ENCODE measurements at places on chromosomes 5 and 9.

DNA sequence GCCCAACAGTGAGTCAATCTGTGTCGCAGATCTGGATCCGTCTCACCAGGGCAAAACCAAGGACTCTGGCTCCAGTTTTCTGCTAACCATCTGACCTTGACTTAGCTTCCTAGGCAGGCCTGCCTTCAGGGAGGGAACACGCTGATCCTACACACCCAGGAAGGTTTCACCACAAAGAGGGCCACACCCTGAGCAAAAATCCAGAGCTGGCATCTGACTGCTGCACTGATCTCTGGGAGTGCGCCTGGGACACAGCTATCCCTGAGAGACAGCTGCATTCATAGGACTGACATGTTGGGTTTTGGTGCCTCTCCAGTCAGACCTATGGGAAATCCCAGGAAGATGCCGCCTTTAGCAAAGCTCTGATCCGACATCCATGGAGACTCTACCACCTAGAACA lies 47.5 kb downstream of the CDK5RAP2 start:
- DNase-seq, result no peak

DNA sequence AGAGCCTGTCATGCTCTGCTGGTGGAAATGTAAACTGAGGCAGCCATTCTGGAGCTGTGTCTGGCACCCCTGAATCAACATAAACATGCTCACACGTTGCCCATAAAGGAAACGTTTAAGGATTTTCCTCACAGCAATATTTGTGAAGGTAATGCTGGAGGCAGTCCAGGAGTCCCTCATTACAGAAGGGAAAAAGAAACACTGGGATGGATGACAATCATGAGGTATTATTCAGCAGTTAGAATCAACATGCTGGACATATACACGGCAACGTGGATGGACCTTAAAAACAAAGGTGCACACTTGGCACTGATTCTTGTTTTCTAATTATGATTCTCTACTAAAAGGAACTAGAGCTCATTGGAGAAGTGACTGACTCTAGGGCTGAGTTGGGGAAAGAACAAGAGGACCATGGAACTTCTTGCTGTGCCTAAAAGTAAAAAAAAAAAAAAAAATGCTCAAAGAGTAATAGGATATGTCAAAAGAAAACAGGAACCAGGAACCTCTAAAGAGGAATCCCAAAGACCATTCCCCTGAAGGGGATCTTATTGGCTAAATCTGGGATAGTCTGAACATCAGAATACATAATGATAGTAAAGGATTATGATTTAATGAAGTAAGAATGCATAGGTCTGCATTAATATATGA lies 18.6 kb downstream of the B4GALT1 start:
- DNase-seq, result no peak

DNA sequence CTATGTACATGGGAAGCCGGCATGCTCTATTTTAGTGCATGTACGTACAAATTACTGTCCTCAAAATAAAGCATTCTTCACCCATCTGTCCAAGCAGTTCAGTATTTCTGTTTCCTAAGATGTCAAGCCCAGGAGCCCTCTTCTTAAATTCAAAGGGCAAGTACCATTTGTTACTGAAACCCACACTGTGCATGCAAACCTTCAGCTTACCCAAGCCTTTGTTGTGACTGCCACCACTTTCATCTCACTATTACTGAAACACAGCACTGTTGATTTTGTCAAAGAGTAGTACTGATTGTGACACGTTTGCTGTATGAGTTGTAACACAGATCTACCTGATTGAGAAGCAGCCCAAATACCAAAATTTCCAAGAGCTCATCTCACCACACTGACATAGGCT lies 390.4 kb upstream of the IZUMO3 start:
- no peak for DNase-seq

- DNase-seq, result no peak
These were observed 567.9 kb upstream of the DAB2 start for GRCh38 chr5:39992617-39993202.

DNA sequence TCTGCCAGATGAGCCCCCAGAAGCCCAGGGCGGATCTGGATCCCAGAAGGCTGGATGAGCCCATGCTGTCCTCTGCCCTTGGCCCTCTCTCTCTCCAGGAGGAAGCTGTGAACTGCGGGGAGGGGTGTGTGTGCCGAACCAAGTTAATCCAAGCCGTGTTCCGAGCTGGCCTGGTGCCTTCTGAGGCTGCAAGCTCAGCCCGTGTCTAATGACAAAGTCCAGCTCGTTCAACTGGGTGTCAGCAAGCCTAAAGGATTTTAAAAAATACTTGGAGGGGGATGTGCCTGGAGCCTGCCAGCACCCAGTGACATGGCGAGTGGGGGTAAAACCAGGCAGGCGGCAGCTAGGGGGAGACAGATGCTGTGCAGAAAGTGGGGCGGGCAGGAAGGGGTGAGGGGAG lies 8.0 kb downstream of the STC2 start:
- DNase-seq, result no peak

DNA sequence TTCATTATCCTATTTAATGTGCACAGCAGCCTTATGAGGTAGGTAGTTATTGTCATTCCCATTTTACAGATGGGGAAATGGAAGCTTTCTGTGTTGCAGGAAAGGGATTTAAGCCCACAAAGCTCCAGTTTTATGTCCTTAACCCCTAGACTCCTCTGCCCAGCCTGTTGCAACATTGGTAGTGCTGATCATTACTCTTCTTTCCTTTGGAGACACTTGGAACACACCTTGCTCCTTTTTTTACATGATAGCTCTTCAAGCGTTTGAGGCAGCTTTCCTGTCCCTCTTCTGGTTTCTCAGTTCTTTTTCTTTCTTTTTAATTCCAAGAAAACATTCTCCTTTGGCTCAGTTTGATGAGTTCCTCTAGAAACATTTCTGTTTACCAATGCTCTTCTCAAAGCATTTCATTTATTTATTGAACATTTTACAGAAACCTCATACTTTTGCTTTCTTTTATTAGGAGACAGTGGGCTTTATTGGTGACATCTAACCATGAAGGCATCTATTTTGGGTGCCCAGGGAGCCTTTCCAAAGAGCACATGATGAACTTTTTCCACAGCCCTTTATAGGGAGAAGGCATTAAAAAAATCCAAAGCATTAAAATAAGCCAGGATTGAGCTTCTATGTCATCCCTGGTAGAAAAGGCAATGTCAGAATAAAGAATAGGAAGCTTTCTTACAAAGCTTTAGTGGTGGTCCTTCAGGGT lies 218.0 kb downstream of the TMEM38B start:
- DNase-seq, result no peak

GRCh38 chr9:27497883-27498417 lies 26.1 kb upstream of the IFNK start:
- DNase-seq, result no peak

DNA sequence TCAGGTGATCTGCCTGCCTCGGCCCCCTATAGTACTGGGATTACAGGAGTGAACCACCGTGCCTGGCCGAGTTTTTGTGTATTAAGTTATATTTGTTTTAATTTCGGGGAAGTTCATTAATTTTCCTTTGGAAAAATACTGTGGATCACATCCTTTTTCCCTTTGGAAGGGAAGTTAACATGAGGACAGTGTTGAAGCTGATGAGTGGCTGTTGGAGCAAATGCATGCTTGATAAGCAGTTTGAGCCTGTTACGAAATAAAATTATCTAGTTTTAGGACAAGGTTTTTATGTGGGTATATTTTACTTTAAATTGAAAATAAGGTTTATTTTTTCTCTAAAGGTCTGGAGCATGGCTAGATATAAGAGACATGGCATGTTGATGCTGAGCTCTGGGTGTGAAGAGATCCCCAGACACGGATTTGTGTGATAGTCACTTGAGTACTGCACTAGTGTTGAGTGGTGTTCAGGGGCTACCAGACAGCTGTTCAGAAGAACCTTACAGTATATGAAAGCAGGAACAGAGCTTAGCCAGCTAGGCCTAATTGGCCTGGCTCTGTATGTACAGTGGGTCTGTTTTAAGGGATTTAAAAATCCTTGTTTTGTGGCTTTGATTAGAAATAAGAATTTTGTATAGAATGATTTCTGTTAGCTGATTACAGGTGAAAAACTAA lies 17.4 kb downstream of the LMNB1 start:
- DNase-seq, result no peak

DNA sequence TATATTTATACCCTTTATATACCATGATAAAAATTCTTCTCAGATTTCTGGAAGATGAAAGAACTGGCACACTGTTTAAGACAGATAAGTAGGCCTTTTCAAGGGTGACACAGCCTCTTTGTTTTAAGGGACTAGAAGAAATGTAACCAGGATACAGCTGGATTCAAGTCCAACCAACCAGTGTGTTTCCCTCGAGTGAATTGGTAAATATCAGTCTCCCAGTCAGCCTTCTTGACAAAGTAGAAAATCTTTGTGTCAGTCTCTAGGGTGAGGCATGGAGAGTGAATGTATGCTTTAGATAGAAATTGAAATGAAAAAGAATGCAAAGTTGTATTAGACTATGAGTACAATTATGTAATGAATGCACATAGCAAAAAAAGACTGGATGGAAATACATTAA lies 119.1 kb downstream of the ZDHHC21 start:
- DNase-seq, result no peak

DNA sequence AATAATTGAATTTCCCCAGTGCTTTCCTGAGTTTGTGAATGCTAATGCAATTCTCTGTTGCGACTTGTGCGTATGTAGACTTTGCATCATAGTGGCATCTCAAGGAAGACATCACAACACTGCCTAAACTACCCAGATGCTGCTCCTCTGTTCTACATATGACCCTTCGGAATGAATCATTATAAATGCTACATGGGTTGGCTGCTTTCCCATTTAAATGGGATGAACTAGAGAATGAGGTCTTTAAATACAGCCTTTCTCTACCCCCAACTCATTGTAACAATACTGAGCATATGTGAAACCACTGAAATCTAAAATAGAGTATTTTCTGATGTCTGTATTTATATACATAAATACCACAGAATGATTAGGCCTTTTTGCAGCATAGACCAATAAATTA lies 136.6 kb upstream of the ICE1 start:
- DNase-seq, result no peak

- peak; percentile 68 for DNase-seq
These were observed 15.9 kb downstream of the ABHD17B start for GRCh38 chr9:71895117-71895516.

- DNase-seq, result no peak
These were observed 178.3 kb downstream of the CAVIN4 start for GRCh38 chr9:100756217-100756616.

GRCh38 chr5:171221916-171222315 lies 87.1 kb upstream of the TLX3 start:
- DNase-seq, result no peak

DNA sequence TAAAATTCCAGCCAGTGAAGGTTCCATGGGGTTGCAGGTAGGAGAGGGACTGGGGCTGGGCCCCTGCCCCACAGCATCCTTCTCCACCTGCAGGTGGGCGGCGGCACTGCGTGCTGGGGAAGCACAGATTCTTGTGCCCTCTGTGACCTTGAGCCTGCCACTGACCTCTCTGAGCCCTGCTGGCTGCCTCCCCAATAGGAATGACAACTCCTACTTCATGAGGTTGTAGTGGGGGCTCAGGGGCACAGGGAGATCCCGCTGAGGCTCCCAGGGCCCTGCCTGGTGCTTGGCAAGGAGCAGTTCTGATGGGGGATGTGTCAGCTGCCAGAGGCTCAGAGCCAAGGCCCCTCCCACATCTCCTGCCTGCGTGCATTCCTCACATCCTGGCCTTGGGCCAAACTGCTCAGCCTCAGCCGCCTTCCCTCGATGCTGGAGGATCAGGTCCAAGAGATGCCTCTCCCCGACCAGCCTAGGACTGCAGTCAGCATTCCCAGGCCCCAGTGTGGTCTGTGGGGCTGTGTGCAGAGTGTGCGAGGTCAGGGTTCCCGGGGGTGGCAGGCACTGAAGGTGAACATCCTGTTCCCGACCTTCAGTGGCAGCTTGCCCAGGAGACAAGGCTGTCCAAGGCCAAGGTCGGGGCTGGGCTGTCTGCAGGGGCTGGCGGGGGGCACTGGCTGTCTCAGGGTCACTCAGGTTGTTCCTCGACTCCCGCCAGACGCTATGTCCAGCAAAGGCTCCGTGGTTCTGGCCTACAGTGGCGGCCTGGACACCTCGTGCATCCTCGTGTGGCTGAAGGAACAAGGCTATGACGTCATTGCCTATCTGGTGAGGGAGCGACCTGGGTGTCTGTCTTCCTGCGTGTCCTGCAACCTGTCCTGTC lies 7.0 kb downstream of the ASS1 start:
- peak; percentile 72 for DNase-seq

- DNase-seq, result peak; percentile 28
These were observed 11.8 kb downstream of the ELL2 start for GRCh38 chr5:95949810-95950209.

- DNase-seq, result peak; percentile 60
These were observed 58.3 kb downstream of the FAM81B start for GRCh38 chr5:95449460-95449859.

DNA sequence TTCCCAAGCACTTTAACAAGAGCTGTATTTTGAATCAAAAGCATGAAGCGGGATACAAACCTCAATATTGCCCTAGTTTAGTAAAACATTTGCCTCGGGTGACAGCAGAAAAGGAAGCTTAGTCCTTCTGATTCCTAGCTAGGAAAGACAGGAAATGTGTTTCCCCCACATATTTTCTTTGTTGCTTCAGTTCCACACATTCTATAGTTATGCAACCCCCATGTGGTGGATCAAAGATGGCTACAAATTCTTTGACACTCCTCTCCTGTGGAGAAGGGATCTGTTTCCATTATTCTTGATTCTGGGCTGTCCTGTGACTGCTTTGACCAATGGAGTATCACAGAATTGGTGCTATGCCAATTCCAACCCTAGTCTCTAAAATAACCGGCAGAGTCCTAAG lies 89.1 kb upstream of the SLC30A5 start:
- DNase-seq, result no peak

GRCh38 chr9:17528859-17529258 lies 50.0 kb upstream of the SH3GL2 start:
- peak; percentile 34 for DNase-seq

- no peak for DNase-seq
These were observed 23.3 kb upstream of the CPLANE1 start for GRCh38 chr5:37272511-37272910.

DNA sequence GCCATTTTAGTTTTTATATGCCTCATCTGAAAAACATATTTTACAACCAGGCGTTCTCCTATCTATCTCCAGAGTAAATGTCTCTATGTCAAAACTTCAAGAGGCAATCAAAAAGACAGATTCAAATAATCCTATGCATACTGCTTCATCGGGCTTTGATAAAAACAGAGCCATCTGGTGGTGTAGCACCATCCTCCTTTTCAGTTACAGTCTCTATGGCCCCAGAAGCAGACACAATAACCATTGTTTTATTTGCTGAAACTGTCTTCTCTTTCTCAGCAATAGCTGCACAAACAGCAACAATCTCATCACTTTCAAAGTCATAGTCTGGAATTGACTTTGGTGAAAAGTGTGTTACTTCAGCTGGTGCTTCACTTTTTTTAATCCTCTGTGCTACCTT lies 36.3 kb downstream of the PTGER4 start:
- peak; percentile 3 for DNase-seq

DNA sequence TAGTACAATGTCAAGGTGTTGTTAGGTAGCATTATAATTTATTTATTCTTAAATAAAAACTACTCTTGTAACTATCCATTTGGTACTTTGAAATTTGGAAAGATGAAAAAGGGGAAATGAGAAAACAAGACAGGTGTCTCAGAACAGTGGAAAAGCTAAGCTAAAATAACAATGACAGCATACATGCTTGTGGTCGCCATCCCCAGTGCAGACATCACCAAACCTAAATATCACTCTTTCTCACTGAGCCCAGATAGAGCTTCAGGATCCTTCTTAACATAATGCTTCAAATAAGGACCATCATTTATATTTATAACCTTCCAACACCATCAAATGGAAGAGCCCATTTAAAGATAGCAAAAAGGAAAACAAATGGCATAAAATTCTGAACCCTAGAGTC lies 434.4 kb upstream of the BRINP1 start:
- DNase-seq, result no peak

Measured in OCI-M1 (cell line).